ENCODE measurements at places on chromosomes 12 and 14.

DNA sequence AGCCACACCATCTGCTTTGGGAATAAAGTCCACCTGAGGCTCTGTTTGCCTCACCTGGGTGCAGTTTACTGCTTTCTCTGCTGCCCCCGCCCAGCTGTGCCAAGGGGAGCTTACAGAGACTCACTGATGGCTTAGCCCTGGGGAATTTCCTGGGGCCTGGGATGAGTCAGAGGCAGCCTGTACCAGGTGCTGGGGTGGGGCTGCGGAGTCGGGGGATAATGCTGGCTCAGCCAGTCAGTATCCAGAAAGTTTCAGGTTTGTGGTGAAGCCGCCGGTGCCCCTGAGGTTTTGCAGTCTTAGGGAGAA lies 22.3 kb downstream of the PLEKHG3 start:
- DNase-seq: no peak

GRCh38 chr12:8076366-8076765 lies 5.7 kb upstream of the NECAP1 start:
- DNase-seq: no peak

DNA sequence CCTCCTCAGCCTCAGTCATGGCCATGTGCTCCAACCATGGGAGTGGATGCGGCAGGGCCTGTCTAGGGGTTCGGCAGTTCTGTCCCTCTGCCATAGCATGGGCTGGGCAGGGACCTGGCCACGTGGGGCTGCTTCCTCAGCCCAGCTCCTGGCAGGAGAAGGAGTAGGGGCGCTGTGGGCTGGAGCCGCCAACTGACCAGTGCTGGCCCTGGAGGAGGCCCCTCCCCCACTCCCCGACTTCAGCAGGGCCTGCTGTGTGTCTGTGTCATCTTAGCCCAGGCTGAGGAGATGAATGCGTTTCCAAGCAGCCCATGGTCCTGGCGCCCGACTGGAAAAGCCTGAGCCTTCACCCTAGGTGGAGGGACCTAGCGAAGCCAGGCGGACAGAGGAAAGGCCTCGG lies 2.7 kb upstream of the PACS2 start:
- DNase-seq: no peak

DNA sequence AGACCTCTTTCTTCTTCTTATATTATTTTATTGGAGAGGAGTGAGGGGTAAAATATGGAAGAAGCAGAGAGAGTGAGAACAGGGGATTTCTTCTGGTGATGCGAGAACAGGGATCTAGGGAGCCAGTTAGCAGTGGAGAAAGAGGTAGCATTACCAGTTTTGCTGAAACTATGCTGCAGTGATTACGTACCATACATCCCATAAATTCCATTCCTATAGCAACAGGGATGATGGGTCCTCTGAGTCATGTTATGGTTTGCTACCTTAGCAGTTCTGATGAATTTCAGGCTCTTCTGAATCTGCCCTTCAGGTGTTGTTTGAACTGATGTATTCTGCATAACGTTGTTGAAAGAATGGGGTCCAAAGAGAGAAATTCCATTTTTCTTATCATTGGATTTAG lies 625.4 kb upstream of the LRFN5 start:
- DNase-seq: no peak

GRCh38 chr12:23817345-23817744 lies 132.1 kb downstream of the SOX5 start:
- DNase-seq: no peak

DNA sequence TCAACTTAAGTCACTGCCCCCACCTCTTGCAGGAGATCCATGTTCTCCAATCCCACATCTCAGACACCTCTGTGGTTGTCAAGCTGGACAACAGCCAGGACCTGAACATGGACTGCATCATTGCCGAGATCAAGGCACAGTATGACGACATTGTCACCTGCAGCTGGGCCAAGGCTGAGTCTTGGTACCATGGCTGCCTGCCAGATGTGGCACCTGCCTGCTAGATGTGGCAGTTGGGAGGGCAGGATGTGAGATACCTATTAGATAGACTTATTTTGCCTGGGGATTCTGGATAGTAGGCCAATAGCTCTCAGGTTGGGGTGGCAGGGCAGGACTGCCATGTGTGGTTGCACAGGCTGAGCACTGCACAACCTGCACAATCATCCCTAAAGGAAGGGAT lies 7.9 kb upstream of the KRT86 start:
- DNase-seq: no peak

DNA sequence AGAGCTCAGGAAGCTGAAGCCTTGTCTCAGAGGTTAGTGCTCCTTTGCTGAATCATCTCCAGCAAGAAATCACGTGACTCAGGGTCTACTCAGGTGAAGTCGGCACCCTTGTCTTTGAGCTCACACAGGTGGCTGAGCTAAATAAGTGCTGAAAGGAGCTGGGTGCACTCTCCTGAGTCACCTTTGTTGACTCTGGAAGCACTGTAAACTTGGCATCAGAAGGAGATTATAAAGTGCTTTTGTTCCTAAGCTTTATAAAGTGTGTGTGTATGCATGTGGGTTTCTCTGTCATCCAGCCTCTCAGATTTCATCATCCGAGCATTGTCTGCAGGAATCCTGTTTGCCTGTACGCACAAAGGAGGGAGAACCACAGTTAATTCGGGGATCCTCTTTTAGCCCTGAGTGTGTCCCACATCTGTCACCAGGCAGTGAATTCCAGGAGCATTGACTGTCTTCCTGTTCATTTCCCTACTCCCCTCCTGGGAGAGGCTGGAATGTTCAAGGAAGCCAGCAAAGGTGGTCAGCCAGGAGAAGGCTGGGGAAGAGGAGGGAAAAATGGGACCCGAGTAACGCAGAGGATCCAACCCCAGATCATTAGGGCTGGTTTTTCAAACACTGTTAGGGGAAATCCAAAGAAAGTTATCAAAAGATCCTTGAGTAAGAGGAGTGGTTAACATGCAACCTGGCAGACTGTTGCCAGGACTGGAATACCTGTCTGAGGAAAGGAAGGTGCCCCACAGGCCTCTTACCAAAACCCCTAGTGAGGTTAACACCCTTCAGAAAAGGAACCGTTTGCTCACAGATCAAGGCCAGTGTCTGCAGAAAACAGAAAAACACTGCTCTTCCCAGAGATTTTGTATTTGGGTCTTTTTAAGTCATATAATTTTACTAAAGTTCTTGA lies 157.5 kb upstream of the HIF1A start:
- DNase-seq: no peak

GRCh38 chr14:79705126-79705894 lies 506.0 kb downstream of the DIO2 start:
- no peak for DNase-seq

DNA sequence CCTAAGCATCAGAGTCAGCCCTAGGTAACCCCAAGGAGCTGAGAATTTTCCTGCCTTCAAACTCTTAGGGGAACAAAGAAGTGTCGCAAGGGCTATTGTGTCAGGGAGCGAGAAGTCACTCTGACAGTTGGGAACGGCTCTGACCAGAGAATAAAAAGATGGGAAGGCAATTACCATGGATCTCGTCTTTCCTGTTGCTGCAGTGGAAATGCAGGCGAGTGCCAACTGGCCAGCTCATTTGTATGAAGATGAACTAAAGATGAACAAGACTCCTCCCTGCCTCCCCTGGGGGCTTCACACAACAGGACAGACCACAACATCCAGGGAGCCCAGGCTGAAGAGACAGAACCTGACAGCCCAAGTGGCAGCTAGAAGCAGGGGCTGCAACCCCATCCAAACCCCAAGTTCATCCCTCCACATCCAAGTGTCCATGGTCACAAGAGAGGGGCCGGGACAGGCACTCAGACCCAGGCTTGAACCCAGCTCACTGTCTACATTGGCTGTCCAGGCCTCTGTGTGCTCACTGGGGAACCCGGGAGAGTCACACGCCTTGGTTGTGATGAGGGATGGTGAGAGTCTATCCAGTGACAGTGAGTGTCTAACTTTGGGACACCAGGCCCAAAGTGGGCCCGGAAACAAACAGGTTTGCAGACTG lies 322.4 kb downstream of the BCL11B start:
- DNase-seq: no peak

GRCh38 chr14:33689680-33690079 lies 261.2 kb downstream of the EGLN3 start:
- no peak for DNase-seq

DNA sequence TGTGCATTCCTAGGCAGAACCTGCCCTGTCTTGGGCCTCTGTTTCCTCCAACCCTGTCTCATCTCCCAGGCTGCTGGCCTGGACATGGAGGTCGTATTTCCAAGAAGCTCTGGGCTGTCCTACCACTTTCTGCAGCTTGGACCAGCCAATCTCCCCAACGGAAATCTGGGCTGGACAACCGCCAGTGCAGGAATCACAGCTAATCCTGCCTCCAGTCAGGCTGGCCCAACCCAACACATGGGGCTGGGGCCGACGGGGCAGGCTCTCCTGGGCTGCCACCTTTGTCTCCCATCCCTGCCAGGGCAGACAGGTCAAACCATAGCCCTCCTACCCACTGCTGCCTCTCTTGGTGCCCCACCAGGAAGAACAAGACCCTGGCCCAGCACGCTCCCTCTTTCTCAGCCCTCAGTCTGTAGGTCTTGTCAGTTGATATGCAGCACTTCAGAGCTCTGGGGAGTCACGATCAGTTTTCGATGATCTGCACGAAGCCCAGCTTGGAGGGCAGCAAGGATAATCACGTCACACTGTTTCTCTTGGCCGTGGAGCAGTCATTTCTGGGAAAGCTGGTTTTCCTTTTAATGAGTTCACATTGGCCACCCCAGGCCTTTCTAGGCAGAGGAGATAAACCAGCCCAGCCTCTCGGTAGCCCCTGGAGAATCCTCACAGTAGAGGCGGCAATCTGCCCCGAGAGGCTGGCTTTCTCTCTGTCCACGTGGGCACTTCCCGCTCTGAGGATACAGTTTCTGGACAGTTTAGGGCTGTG lies 195.2 kb upstream of the PRMT8 start:
- DNase-seq: no peak

- DNase-seq: no peak
Measured at GRCh38 chr12:66164349-66164821, 5.4 kb downstream of the TMBIM4 start.

GRCh38 chr12:57216014-57216911 lies at the start of gene NXPH4:
TSS of gene NXPH4 (plus strand) at chr12:57216794. CDS start at chr12:57216970, 176 bp downstream.
- peak; percentile 47 for DNase-seq

DNA sequence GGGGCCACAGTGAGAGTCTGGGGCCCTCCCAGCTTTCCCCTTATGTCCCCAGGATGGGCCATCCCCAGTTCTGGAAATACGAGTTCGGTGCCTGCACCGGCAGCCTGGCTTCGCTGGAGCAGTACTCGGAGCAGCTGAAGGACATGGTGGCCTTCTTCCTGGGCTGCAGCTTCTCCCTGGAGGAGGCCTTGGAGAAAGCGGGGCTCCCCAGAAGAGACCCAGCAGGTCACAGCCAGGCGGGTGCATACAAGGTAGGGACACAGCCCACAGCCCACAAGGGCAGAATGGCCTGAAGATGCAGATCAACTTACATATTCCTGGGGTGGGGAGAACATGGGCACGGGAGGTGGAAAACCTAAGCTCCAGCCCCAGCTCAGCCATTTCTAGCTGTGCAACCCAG lies 56.1 kb downstream of the DGLUCY start:
- no peak for DNase-seq

GRCh38 chr14:68145539-68145938 lies 326.0 kb downstream of the RAD51B start:
- no peak for DNase-seq

All from activated T-helper 1 cell treated with anti-CD3 and anti-CD28 coated beads, Interleukin-12 subunit alpha, Interleukin-12 subunit beta, Interleukin-2, Interleukin-4 antibody, amounts not matched to agents 30 ng/mL and 10 ng/mL and 1 ng/mL, durations not matched to agents 14 hours and 24 hours and 36 hours (primary cell).